ENCODE measurements at places on chromosomes 11 and 22. TPM values are rescaled to one million over a fixed set of nuclear protein-coding genes. Genes with fewer than 3 reads are reported as not detected.

SYCE3 gene
- total RNA-seq = 0.80 TPM

GRCh38 chr11:69249311-69250185 lies 44.4 kb upstream of the MYEOV start:
- DNase-seq = peak; percentile 40

DNA sequence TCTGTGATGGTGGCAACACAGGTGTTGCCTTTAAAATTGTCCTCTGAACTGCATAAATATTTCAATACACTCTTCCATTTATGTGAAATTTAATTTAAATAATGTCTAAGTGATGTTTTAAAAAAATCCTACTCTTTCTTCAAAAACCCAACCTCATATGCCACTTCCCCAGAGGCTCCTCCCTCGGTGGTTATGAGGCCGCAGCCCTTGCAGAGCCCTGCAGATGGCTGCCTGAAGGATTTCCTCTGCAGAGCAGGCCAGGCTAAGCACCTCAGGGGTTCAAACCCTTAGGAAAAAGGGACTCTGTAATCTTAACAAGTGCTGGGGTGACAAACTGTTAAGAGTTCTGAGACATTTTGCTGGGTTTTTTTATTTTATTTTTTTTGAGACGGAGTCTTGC lies 25.2 kb downstream of the MORC2 start:
- no peak for DNase-seq

- no peak for DNase-seq
These were observed 36.8 kb upstream of the ADORA2A start for GRCh38 chr22:24390576-24390975.

RBM4B gene
- total RNA-seq = 15.2 TPM

DNA sequence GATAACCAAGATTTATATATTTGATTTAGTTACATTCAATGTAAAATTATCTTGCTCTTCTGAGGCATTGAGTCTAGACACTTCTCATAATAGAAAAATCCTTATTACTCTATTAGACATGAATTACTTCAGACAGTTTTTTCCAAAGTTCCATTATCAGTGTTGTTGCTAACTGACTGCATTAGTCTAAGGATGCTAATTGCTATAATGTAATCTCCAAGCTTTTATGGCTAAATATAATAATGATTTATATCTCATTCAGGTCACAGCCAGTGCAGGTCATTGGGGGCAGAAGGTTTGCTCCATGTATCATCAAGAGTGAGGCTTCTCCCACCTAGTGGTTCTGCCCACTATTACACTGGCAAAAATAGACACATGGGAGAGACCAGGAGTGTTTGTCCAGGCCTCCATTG lies 377.2 kb upstream of the DDI1 start:
- DNase-seq = no peak

DNA sequence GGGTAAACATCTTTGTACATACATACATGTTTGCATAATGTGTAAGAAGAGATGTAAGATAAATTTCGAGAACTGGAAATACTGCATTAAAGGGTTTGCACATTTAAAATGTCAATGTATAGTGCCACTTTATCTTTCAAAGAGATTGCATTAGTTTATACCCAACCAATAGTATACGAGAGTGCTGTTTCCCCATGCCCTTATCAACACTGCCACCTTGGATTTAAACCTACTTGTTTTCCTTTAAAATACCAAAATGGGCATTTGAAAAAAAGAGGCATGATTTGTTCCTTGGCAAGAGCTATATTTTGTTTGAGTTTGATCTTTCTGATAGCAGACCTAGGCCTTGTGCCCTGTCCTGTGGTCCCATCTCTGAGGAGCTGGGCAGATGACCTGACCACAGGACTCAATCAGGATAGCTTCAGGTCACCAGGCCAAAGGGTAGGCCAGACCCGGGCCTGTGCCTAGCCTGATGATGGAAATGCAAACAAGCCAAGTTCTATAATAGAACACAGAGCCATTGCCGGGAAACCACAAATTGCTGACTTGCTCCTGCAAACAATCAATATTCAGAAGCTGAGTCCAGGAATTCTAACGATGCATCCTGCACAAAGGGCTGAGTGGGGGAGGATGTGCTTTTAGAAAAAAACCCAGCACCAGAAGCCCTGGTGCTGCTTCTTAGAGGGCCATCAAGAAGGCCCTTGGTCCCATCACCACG lies 16.9 kb upstream of the ALG8 start:
- DNase-seq = no peak

CCDC88B gene
- total RNA-seq = 103 TPM

GRCh38 chr11:113377681-113378412 lies 9.7 kb upstream of the ANKK1 start:
- no peak for DNase-seq

GRCh38 chr22:46933040-46933930 lies 170.8 kb downstream of the TBC1D22A start:
- DNase-seq = no peak

PVALB gene
- not detected for total RNA-seq

CCDC116 gene
- not detected for total RNA-seq

GRCh38 chr11:112398798-112399478 lies 138.3 kb upstream of the PLET1 start:
- no peak for DNase-seq

- DNase-seq = no peak
These were observed 620 bp downstream of the APOBEC3A start for GRCh38 chr22:38957808-38958650.

CDK2AP2 gene
- total RNA-seq = 85.2 TPM

GRCh38 chr11:130732476-130732875 lies 183.8 kb downstream of the SNX19 start:
- no peak for DNase-seq

MN1 gene
- total RNA-seq = 0.16 TPM

DNA sequence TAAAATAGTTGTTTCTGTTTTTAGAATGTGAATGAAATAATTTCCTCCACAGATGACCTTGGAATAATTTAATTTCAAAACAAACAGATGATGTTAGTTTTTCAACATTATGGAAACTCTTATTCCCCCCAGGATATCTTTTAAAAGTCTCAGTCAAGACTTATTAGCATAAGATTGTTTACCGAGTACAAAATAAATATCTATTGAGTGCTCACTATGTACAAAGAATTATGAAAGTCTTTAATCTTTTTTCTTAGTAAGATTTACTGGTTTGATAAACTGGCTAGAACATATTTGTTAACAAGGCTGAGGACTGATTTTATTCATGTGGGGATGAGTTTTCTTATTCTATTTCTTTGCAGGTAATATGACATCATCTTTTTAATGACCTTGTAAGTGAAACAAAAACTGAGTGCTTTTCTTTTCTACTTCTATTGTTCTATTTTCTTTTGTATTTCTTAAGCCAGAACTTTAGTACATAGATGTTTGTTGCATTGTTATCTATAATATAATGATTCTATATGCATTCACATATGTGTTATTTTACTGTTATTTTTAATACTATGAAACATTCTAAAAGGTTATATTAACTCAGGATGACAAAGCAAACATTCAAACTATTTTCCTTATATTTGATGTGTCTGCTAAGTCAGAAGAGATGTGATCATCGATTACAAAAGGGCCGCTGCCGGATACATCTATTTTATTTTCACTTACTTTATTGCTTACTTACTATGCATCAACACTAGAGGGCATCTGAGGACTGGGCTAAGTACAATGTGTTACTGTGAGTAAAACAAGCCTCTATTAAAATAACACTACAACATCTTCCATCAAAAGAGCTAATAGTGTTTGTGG lies 111.0 kb upstream of the ARHGAP42 start:
- DNase-seq = no peak

Measured in activated naive CD4-positive, alpha-beta T cell treated with anti-CD3 and anti-CD28 coated beads, Interleukin-2, amount 50 U/mL, for 72 hours (primary cell).